ENCODE measurements at places on chromosomes 4 and X.

DNA sequence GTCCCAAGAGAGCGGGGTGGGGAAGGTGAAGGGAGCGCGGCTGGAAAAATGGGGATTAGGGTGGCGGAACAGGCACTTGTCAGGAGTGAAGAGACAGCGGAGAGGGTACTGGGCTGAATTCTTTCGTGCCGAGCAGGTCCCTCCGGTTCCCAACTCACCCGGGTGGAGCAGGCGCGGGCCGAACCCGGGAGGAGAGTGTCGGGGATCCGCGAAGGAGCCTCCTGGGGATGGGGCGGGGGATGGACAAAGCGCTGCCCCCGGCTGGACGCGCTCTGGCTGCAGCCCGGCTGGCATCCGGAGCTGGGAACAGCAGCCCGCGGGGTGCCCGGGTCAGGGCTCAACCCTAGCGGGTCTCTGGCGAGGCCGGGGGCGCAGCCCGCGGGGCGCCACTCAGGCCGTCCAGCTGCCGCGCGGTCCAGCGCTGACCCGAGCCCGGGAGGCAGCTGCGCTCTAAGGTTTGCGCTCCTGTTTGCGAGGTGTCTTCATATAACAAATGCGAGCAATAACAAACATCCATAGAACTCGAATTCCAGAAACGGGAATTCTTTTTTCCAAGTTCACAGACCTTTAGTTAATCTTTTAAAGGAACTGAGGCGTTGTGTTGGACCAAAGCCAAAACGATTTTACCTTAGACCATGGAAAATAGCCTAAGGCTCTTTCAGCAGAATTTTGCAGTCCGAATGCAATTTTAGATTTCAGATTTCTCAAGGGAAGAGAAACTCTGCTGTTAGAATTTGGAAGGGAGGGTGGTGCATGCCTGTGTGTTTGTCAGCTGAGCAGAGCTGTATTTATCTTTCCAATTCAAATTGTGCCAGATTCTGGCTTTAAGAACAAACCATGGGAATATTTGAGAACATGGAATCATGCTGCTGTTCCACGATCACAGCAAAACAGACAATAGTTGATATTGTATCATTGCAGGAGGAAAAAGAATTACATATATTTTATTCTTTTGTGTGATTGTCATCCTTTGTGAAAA lies 744 bp downstream of the NPY5R start:
- DNase-seq = no peak

- no peak for DNase-seq
Measured at GRCh38 chr4:25727711-25728493, 72.3 kb downstream of the SLC34A2 start.

GRCh38 chrX:18707426-18708049 lies at the start of gene PPEF1:
Gene PPEF1 (plus strand): TSS chrX:18707645. CDS start chrX:18707781, 136 bp downstream.
- DNase-seq = no peak

GRCh38 chr4:185998791-185999190 lies 70.2 kb upstream of the TLR3 start:
- DNase-seq = no peak

DNA sequence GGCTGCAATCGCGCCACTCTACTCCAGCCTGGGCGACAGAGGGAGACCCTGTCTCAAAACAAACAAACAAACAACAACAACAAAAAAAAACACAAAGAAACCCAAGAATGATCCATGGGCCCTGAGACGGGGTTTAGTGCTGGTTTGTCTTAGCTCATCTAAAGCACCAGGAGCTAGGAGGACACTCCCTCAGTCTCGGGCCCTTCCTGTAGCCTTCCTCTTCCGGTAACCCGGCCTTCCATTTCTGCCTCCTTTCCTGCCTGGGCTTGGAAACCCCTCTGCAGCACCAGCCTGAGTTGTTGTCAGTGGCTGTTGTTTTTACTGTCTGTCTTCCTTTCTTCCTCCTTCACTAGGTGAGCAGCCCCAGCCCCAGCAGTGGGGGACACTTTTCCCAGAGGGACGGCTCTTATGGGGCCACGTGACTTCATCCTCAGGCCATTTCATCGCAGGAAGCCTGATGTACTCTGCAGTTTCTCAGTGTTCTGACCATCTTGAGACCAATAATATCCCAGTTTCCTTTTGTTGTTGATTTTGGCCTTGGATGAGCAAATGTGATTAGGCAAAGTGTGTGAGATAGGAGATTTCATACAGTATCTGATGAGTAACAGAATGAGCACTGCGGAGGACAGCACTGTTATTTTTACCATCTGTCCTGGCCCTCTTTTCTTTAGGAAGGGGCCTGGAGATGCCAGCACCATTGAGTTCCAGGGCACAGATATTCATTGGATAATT lies 90.1 kb downstream of the ANAPC4 start:
- DNase-seq = no peak

GRCh38 chr4:138999666-139000065 lies 15.9 kb upstream of the NOCT start:
- no peak for DNase-seq

DNA sequence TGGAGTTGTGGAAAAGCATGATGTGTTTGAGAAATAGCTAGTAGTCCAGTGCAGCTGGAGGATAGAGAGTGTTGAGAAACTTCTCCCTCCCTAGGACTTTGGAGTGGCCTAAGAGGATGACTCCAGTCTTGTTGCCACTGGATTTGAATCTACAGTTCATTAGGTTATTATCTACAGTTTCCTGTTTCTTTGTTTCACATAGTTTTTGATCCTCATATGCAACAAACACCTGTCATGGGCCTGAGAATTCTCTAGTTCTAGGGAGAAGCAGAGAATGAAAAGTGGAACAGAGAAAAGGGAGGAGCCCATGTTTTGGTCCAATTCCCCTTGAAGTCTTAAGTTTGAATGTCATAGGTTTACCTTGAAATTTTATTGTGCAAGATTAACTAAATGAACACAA lies 73.6 kb upstream of the TBC1D9 start:
- DNase-seq = no peak

- DNase-seq = no peak
Measured at GRCh38 chrX:48736303-48736702, 25.2 kb upstream of the GLOD5 start.

GRCh38 chr4:168124008-168124641 lies 31.8 kb downstream of the ANXA10 start:
- DNase-seq = no peak

GRCh38 chr4:141155586-141155985 lies 22.3 kb upstream of the RNF150 start:
- no peak for DNase-seq

- DNase-seq = no peak
Measured at GRCh38 chr4:39569209-39569608, 42.0 kb upstream of the UGDH start.
